HCEC 1CT (cell line): ENCODE measurements at places on chromosomes 11 and 22.
A peak's percentile ranks its signal among the peaks of the same experiment; 100 is the strongest.

GRCh38 chr11:5247472-5248192 is 2.0 kb downstream of the HBG1 start:
- DNase-seq, result no peak

- DNase-seq, result no peak
Observed at GRCh38 chr11:100972046-100972445, 157.6 kb downstream of the PGR start.

GRCh38 chr11:35242412-35243242 is 103.7 kb downstream of the CD44 start:
- no peak for DNase-seq

DNA sequence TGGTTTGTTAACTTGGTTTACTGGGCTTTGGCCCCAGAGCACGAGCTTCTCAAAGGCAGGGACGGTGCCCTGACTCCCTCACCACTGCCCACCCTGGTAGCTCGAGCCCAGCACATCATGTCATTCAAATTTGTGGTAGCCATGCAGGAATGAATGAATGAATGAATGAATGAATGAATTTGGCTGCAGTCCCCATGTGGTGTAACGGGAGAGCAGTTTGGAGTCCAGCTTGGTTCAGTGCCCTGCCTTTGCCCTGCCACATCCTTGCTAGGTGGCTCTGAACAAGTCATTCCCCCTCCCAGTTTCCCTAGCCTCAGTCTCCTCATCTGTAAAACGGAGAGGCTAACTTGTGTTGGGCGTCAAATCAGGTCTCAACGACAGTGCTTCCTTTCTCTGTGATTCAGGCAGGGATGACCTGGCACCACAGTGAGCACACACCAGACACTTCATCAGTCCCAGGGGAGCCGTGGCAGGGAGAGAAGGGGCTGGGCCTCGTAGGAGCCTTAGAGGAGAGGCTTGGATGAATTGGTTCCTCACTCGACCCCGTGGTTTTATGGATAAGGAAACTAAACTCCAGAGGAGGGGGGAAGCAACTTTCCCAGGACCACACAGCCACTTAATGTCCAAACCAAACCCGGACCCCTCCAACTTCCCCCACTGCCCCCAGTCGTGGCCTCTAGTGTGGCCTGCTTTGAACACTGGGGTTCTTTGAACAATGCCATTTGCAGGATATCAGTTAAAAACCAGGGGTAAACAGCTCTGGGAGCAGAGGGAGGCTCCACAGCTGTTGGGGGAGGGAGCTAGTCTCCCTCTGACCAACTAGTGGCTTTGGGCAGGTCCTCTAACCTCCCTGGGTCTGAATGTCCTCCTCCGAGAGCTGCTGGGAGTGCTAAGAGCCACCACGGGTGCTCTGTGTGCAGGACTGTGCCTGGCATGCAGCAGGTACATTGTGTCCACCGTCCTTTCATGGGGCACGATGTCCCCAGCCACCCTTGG is 86.2 kb downstream of the CACNA1I start:
- DNase-seq, result no peak

DNA sequence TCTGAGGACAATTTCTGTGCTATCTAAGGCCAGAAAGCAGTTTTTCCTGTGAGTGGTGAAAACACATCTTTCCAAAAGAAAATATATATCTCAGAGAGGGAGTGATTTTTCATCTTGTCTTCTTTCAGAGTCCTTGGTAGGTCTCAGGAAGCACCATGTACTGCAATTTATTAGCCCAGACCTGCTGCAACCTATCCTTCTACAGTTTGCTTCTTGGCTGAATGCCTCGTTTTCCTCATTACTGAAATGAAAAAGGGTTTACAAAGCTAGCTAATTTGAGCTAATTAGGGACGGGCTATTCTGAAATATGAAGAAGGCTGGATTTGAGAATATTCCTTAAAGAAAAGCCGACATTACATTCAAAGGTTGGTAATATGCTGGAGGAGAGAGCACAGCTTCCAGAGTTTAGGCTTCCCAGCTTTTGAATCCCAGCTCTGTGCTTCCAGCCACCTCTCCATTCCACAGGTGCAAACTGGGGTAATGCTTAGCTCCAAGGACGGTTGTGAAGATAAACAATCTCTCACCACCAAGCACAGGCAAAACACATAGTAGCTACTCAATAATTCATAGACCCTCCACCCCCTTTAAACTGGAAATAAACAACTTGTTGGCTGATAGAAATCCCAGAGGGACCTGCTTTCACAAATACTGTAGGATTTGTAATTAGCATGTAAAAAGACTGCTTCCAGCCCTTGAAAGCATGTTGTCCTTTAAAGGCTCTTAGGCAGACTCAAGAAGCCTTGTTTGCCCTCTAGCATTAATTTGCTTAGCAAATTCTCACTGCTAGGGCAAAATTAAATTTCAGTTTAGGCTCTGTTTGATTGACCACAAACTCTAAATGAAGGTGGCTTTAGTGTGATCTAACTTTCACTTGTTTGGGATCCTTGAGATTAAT is 24.5 kb upstream of the SESN3 start:
- no peak for DNase-seq

DNA sequence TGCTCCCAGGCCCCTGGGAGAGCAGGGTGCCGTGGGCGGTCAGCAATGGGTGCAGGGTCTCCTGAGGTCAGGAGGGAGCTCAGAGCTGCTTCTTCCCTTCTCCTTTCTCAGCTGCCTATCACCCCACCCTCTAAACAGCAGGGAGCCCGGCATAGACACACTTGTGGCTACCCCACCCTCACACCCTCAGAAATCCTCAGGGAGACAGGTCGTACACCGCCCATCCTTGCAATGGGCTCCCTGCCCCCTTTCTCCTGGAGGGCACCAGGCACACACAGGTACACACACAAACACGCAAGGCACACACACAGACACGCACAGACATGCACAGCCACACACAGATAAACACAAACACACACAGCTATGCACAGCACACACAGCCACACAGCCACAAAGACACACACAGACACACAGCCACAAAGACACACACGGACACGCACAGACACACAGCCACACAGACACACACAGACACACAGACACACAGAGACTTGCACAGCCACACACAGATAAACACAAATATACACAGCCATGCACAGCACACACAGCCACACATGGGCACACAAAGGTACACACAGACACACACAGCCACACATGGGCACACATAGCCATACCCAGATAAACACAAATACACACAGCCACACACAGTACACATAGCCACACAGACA is 44.9 kb upstream of the TH start:
- no peak for DNase-seq

DNA sequence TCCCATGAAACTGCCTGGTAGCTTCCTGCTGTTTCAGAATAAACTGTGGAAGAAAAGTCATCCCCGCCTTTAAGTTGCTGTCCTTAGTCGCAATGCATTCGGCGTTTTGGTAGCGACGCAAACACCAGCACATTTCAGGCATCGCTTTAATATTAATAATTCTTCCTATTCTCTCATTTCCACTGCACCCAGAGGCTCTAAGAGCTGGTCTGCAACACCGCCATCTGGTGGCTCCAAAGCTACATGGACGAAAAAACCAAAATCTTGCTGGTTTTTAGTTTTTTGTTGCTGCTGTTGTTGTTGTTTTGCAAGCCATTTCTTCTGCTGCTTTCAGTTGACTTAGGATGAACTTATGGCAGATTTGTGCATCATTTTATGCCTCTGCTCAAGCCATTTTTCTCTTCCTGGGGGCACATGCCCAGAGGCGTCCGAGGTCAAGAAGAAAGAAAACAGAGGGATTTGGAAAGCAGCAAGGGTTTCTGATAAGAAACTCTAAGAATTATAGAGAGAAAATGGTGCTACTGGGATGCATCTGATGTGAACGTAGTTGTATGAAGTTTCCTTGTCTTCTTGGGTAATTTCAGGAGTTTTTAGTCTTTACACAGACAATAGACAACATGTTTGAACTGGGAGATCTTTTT is 345.4 kb upstream of the KIRREL3 start:
- DNase-seq, result no peak

GRCh38 chr11:118910309-118911112 is 15.2 kb downstream of the BCL9L start:
- peak; percentile 92 for DNase-seq

GRCh38 chr11:47060807-47061206 is 115.9 kb downstream of the ARFGAP2 start:
- peak; percentile 16 for DNase-seq

DNA sequence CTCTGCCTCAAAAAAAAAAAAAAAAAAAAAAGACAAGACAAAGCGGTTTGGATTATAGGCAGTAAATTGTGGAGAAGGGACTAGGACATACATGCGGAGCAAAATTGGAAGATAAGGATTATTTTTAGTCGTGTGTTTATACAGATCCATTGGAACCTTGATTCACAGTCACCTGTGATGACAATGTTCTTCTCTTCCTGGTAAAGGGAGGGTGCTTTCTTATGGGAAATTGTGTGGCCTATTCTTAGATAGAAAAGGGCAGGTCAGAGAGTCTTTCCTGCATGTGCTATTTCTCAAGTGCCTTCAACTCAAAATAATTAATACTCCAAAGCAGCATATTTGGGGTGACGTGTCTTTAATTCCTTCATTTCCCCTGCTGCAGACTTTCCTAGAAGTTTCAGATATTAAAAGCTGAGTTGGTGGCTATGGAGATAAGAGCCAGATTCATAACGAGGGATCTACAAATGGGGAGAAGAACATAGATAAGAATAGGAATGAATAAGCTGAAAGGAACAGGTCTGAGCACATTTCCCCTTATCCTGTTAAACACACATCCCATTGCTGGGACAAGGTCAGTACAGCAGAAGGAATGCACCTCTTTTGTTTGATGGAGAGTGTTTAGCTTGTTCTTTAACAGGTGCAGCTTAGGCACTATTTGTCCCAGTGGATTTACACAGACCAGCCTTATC is 22.5 kb downstream of the GSTT2B start:
- DNase-seq, result no peak

GRCh38 chr11:8731647-8732323 is 49.2 kb downstream of the RPL27A start:
- no peak for DNase-seq

DNA sequence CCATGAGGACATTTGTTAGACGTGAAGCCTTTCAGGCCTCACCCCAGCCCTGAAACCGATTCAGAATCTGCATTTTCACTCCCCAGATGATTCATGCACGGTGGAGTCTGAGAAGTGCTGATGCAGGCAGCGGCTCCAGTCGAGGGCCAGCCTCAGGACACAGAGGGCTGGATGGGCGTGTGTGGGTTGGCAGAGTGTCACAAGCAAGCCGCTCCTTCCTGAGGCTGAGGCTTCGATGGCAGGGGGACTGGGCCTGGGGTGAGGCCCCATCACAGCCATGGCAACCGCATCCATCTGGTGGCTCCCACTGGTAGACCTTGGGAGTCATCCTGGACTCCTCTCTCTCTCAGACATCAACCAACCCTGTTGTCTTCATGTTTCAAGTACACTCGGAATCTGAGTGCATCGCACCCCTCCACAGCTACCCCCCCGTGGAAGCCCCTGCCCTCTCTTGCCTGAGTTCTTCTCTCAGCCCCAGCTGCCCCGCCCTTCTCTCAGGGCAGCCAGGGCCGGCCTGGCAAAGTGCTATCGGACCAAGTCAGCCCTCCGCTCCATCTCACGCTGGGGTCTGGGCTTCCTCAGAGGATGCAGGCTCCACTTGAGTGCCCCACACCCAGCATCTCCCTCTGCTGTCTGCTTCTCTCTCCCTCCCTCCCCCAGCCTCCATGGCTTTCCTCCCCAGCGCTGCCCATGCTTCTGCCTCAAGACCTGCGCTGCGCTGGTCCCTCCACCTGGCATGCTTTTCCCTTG is 10.6 kb downstream of the KCNC1 start:
- no peak for DNase-seq

- no peak for DNase-seq
Observed at GRCh38 chr11:36360826-36361415, 64.8 kb downstream of the PRR5L start.

DNA sequence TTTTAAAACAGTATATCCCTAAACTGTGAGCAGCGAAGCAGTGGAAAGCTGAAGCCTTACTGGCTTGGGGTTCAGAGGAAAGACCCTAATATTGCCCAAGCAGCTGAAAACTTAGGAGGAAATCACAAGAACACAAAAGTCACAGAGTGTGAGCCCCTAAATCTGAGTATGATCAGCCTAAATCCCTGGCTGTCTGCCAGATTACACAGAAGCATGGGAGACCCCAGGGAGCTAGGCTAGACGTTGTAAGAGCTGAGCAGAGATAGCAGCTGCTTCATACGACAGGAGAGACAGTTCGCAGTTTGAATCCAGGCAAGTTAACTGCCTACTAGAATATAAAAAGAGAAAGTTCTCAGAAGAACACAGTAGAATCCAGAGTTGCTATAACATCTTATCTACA is 81.2 kb downstream of the PACS1 start:
- no peak for DNase-seq

DNA sequence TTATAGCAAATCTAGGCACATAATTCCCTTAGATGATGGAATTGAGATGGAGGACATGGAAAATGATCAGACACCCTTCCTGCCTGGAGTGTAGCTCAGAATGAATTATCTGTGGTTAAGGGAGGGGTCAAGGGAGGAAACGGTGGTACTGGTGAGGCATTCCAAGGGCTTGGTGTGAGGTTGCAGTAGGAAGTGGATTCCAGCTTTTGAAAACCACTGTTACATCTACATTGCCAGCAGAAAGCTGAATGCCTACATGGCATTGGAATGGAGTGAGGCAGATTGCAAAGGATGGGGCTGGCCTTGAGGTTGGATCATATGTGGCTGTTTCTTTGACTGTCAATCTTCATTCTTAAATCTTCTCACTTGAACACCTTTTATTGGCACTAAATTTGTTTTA is 684.4 kb downstream of the NTM start:
- DNase-seq, result peak; percentile 83

DNA sequence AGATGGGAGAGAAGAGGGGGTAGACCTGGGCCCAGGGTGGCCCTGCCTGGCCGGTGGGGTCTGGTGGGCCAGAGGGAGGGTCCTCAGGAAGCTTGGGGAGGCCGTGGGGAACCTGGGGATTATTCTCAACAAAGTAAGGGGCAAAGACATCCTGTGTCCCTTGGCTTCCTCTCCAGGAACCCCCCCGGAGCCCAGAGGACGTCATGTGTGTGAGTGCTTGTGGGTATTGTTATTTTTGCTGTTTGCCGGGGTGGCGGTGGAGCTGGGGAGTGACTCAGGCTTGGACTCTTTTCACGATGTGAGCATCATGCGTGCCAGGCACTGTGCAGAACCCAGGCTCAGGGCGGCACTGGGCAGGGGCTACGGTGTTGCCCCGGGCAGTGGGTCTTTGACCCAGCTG is 982 bp upstream of the SHANK3 start:
- DNase-seq, result no peak

GRCh38 chr11:123187665-123188507 is 7.2 kb downstream of the CLMP start:
- DNase-seq, result peak; percentile 52
